ENCODE measurements at places on chromosomes 7 and 10. TPM values are rescaled to one million over a fixed set of nuclear protein-coding genes. Genes with fewer than 3 reads are reported as not detected.

- no peaks in the 10 kb centered on the region for H3K27me3 ChIP-seq
- no peaks in the 10 kb centered on the region for H3K36me3 ChIP-seq
- no peak overlapping the region for H3K27ac ChIP-seq
- no peaks in the 10 kb centered on the region for H3K4me1 ChIP-seq
- no peak for DNase-seq
These were observed 18.4 kb downstream of the SLC18A2 start for GRCh38 chr10:117259279-117259678.

DNA sequence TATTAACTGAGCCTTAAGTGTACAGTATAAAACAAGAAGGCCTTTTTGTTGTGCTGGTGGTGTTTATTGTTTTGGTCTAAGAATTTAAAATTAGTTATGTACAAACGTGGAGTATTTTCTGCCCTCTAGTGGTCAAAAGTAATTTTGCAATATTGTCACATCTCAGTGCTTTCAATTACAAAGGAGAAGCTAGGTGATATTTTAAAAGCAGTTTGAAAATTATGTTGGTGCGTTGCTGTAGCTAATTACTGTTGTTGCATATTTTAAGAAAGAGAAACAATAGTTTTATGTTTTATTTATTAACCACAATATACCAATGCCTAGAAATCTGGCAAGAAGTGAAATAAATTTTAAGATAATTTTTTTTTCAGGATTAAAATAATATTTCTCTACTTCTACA lies 11.4 kb downstream of the NPVF start:
- no peaks in the 10 kb centered on the region for H3K36me3 ChIP-seq
- H3K27ac ChIP-seq, result no peak overlapping the region
- H3K4me3 ChIP-seq, result no peak overlapping the region
- DNase-seq, result peak; percentile 39
- H3K27me3 ChIP-seq, result no peaks in the 10 kb centered on the region

Gene CPA1
- not detected for total RNA-seq

DNA sequence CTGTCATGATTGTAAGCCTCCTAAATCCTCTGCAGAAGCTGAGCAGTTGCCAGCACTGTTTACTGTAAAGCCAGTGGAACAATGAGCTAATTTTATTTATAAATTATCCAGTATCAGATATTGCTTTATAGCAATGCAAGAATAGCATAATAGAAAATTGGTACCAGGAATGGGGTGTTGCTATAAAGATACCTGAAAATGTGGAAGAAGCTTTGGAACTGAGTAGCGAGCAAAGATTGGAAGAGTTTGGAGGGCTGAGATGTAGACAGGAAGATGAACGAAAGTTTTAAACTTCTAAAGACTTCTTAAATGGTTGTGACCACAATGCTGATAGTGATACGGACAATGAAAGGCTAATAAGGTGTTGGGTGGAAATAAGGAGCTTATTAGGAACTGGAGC lies 917.4 kb upstream of the POT1 start:
- no peak overlapping the region for H3K4me3 ChIP-seq
- no peaks in the 10 kb centered on the region for H3K36me3 ChIP-seq
- no peaks in the 10 kb centered on the region for H3K27me3 ChIP-seq
- no peak overlapping the region for H3K27ac ChIP-seq

Gene TMEM236
- total RNA-seq, result 0.05 TPM

Gene ZPBP
- total RNA-seq, result not detected

DNA sequence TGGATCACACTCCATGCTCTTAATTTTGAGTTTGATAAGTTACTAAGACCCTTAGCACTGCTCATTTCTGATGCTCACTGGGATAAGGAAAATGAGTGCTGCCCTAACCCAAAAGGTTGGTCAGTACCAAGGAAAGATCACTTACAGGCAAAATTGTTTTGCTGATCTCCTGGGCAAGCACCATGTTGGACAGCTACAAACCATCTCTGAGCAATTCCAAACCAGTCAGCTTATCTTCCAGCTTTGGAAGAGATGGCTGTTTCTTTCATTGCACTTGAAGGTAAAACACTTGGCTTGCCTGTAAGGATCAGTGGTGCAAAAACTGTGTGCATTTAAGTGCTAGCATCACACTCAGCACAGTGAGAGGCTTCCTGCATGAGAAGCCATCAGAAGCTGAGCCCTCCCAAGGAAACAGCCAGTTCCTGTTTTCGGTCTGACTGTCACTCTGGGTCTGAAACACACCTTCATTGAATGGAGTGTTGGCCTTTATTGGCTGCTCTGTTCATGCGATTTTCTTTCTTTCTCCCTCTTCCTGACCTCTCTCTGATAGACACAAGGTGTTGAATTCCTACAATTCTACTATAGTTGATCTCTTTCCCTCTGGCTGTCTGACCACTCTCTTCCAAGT lies 126.4 kb upstream of the GHITM start:
- no peaks in the 10 kb centered on the region for H3K4me1 ChIP-seq
- no peak for DNase-seq
- no peak overlapping the region for H3K27ac ChIP-seq
- no peaks in the 10 kb centered on the region for H3K36me3 ChIP-seq
- no peak overlapping the region for H3K4me3 ChIP-seq
- no peaks in the 10 kb centered on the region for H3K27me3 ChIP-seq

DNA sequence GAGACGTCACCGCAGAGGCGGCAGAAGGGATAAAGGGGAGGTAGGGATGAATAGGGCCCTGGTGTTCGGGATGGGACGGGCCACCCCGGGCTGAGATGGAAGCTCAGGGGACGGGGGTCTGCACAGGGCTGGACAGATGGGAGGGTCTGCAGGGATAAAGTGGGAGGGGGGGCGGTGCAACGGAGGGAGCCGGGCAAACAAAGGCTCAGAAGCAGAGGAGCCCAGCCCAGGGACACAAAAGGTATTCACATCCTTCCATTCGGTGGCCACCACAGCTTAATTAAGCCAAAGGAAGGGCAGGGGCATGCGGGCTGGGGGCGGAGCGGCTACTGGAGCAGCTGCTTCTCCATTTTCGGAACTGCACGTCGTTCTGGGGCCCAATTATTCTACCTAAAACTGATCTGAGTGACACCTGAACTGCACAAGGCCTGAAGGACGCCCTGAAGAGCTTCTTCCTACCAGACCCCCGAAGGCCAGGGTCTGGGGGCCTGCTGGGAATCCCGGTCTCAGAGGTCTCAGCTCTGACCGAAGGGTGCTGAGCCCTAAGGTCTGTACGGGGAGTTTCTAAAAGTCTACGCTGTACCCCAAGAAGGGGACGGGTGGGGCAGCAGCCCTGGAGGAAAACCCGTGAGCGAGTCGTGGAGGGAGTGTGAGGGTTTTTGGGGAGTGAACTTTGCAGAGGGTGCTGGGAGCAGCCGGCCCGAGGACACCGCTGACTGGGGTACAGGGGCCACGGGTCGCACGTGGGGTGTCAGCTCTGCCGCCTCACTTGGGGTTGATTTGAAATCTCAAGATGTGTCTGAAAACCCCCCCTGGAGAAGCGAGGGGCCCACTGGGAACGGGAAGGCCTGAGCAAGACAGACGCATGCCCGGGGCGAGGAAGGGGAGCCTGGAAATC lies 334.8 kb downstream of the DNAJB6 start:
- H3K27ac ChIP-seq, result no peak overlapping the region
- peak; percentile 3 for DNase-seq
- H3K4me3 ChIP-seq, result no peak overlapping the region

GRCh38 chr10:68550747-68551411 lies 9.3 kb upstream of the TET1 start:
- no peak for DNase-seq
- H3K36me3 ChIP-seq, result no peaks in the 10 kb centered on the region

GRCh38 chr7:88254721-88255424 lies 35.0 kb upstream of the SRI start:
- H3K27me3 ChIP-seq, result no peaks in the 10 kb centered on the region
- no peak for DNase-seq
- no peaks in the 10 kb centered on the region for H3K36me3 ChIP-seq

DNA sequence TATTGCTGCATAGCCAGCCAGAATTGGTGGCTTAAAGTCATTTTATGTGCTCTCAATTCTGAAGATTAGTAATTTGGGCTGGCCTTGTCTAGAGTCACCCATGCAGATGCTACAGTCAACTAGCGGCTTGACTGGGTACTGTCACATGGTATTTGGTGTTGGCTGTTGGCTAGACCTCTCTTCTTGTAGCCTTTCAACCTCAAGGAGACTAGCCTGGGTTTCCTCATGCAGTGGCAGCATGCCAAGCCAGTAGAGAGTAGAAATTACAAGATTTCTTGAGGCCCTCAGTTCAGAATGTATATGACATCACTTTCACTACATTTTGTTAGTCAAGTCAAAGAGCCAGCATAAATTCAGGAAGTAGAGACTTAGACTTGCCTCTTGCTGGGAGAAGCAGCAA lies 3.7 kb upstream of the ZNF800 start:
- peaks cover 12% of the 10 kb centered on the region for H3K4me1 ChIP-seq
- no peak overlapping the region for H3K27ac ChIP-seq
- no peak overlapping the region for H3K4me3 ChIP-seq

GRCh38 chr7:8618441-8619070 lies 185.1 kb downstream of the NXPH1 start:
- no peaks in the 10 kb centered on the region for H3K27me3 ChIP-seq
- no peaks in the 10 kb centered on the region for H3K4me1 ChIP-seq
- no peak overlapping the region for H3K4me3 ChIP-seq
- H3K36me3 ChIP-seq, result no peaks in the 10 kb centered on the region

Gene THNSL1
- total RNA-seq, result 10.6 TPM

- H3K4me1 ChIP-seq, result no peaks in the 10 kb centered on the region
- no peak overlapping the region for H3K4me3 ChIP-seq
- H3K36me3 ChIP-seq, result no peaks in the 10 kb centered on the region
- DNase-seq, result no peak
- no peaks in the 10 kb centered on the region for H3K27me3 ChIP-seq
These were observed 7.1 kb downstream of the KCNMA1 start for GRCh38 chr10:77630507-77630848.

- H3K27ac ChIP-seq, result no peak overlapping the region
- no peaks in the 10 kb centered on the region for H3K36me3 ChIP-seq
- no peak for DNase-seq
- H3K4me1 ChIP-seq, result peaks cover 4% of the 10 kb centered on the region
- H3K27me3 ChIP-seq, result no peaks in the 10 kb centered on the region
These were observed 50.1 kb upstream of the TMEM72 start for GRCh38 chr10:44860811-44861736.

Gene CALY
- not detected for total RNA-seq

Gene AOC1
- total RNA-seq, result not detected

GRCh38 chr7:44051611-44052220 lies 7.2 kb downstream of the DBNL start:
- H3K27ac ChIP-seq, result peak overlapping the region; percentile 57
- H3K4me3 ChIP-seq, result no peak overlapping the region
- H3K36me3 ChIP-seq, result peaks cover 24% of the 10 kb centered on the region
- peaks cover 57% of the 10 kb centered on the region for H3K4me1 ChIP-seq
- no peaks in the 10 kb centered on the region for H3K27me3 ChIP-seq

- H3K27ac ChIP-seq, result no peak overlapping the region
- H3K27me3 ChIP-seq, result no peaks in the 10 kb centered on the region
- no peaks in the 10 kb centered on the region for H3K4me1 ChIP-seq
- no peaks in the 10 kb centered on the region for H3K36me3 ChIP-seq
- DNase-seq, result no peak
- no peak overlapping the region for H3K4me3 ChIP-seq
These were observed 61.1 kb downstream of the PPP1R17 start for GRCh38 chr7:31748084-31748483.

DNA sequence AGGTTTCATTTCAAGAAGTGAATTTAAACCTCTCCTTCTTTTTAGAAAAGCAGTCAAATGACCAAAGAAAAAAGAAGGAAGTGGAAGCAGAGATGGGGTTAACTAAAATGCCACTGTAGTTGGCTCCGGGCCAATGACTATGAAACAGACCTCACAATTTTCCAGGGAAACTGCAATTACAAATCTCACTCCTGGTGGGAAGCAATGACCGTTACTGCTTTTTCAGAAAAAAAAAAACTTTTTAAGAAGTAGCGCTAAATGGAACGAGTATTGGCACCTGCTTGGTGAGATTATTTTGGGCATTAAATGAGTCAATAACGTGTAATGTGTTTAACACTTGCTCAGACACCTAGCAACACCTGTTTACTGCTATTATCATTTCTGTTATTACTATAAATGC lies 1.2 kb downstream of the SFRP4 start:
- DNase-seq, result no peak
- H3K36me3 ChIP-seq, result no peaks in the 10 kb centered on the region
- H3K27me3 ChIP-seq, result peaks cover 7% of the 10 kb centered on the region
- H3K4me1 ChIP-seq, result no peaks in the 10 kb centered on the region
- no peak overlapping the region for H3K4me3 ChIP-seq

DNA sequence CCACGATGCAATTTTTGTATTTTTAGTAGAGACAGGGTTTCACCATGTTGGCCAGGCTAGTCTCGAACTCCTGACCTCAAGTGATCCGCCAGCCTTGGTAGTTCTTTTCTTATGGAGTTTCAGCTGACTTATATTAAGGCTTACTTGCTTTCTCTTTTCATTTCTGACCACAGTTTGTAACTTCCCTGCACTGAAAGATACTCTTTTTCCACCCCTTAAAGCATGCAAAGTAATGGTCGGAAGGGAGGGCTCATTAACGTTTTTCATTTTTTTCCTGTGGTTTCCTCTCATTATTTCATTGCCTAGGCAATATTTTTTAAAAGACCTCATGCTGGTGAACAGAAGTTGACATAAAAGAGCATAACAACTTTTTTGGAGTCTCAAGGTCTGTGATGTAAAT lies 27.0 kb downstream of the ADRB1 start:
- no peak for DNase-seq
- H3K27ac ChIP-seq, result no peak overlapping the region
- no peaks in the 10 kb centered on the region for H3K36me3 ChIP-seq
- H3K4me3 ChIP-seq, result no peak overlapping the region

GRCh38 chr7:111919631-111920179 lies 286.5 kb downstream of the DOCK4 start:
- H3K4me1 ChIP-seq, result no peaks in the 10 kb centered on the region
- H3K27me3 ChIP-seq, result no peaks in the 10 kb centered on the region
- H3K36me3 ChIP-seq, result no peaks in the 10 kb centered on the region
- H3K4me3 ChIP-seq, result no peak overlapping the region
- no peak overlapping the region for H3K27ac ChIP-seq
- DNase-seq, result no peak

Gene TMEM140
- total RNA-seq, result 20.4 TPM

Gene ZNF853
- 3.8 TPM for total RNA-seq

GRCh38 chr10:63236113-63236935 lies 103.2 kb downstream of the NRBF2 start:
- no peak for DNase-seq
- H3K36me3 ChIP-seq, result no peaks in the 10 kb centered on the region
- H3K27me3 ChIP-seq, result no peaks in the 10 kb centered on the region
- H3K4me3 ChIP-seq, result no peak overlapping the region
- no peak overlapping the region for H3K27ac ChIP-seq
- H3K4me1 ChIP-seq, result peaks cover 35% of the 10 kb centered on the region

- H3K27me3 ChIP-seq, result no peaks in the 10 kb centered on the region
- no peaks in the 10 kb centered on the region for H3K4me1 ChIP-seq
- H3K36me3 ChIP-seq, result no peaks in the 10 kb centered on the region
- H3K27ac ChIP-seq, result no peak overlapping the region
- DNase-seq, result no peak
These were observed 118.9 kb upstream of the NRP1 start for GRCh38 chr10:33453081-33454025.

- no peak overlapping the region for H3K4me3 ChIP-seq
- no peaks in the 10 kb centered on the region for H3K4me1 ChIP-seq
- H3K36me3 ChIP-seq, result no peaks in the 10 kb centered on the region
- H3K27me3 ChIP-seq, result no peaks in the 10 kb centered on the region
- DNase-seq, result no peak
These were observed 113.5 kb downstream of the PLCE1 start for GRCh38 chr10:94107191-94107590.

- H3K4me3 ChIP-seq, result no peak overlapping the region
- no peaks in the 10 kb centered on the region for H3K4me1 ChIP-seq
- no peaks in the 10 kb centered on the region for H3K27me3 ChIP-seq
- no peak overlapping the region for H3K27ac ChIP-seq
These were observed 298.3 kb upstream of the FZD8 start for GRCh38 chr10:35940141-35941041.

GRCh38 chr10:23095966-23096801 lies 805 bp downstream of the MSRB2 start:
- peak; percentile 45 for DNase-seq
- no peaks in the 10 kb centered on the region for H3K27me3 ChIP-seq
- H3K27ac ChIP-seq, result peak overlapping the region; percentile 74
- H3K4me3 ChIP-seq, result peak overlapping the region; percentile 66
- peaks cover 13% of the 10 kb centered on the region for H3K4me1 ChIP-seq

Gene AKR1D1
- not detected for total RNA-seq

All from naive thymus-derived CD4-positive, alpha-beta T cell (primary cell).